CD4-positive, alpha-beta T cell treated with Interleukin-6 at 100 ng/mL for 8 hours (primary cell): ENCODE measurements at places on chromosomes 5 and 9.

- no peak for DNase-seq
These were observed 362.0 kb upstream of the CDH10 start for GRCh38 chr5:25006734-25007133.

DNA sequence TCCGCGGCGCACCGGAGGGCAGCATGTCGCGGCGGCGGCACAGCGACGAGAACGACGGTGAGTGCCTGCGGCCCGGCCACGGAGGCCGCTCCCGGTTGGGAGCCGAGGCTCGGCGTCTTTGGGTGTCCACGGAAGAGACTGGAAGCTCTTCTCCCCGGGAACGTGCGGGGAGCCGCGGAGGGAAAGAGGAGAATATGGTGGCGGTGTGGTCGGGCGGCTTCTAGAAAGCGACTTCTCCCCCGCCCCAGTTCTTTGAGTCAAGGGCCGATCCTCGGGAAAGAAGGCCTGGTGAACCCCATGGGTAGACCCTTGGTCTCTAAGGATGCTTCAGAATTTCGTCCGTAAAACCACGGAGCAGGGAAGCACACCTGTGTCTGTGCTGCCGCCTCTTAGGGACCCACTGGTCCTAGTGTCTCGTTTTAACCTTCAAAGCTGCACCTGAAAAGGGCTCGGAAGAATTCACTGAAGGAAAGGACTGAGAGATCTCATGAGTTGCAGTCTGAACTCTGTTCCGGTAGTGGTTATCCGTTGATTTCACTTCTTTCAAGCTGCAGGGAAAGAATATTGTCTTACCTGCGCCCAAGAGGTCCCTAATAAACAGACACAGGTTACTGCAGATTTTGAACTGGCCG is 354 bp downstream of the NCBP1 start:
- peak; percentile 2 for DNase-seq

GRCh38 chr5:125227333-125228095 is 481.1 kb upstream of the ZNF608 start:
- no peak for DNase-seq

DNA sequence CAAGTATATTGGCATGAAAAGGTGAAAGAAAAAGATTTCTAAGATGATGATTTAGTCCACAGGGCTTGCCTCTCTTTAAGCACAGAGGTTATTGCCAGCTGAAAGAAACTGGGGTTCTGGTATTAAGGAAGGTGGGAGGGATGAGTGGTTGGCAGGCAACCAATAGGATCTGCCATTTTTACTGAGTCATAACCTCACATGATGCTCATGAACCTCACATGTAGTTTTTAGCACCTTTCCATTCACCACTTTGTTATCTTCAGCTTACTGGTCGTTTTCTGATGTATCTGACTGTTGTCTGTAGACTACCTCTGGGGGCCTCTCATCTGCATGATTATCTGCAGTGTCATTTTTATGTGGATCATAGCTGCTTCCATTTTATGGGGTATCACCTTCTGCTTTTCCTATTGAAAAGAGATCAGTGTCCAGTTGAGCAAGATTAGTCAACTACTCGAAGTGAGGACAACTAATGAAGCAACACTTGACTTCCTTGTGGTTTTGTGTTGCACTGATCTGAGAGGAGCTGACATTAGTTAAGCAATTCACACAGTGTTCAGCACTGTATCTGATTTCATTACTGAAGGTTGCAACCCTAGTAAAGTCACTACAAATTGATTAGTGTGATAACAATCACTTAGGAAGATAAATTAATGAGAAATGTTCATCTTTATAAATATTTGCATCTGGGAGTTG is 186.3 kb downstream of the SGCD start:
- no peak for DNase-seq

DNA sequence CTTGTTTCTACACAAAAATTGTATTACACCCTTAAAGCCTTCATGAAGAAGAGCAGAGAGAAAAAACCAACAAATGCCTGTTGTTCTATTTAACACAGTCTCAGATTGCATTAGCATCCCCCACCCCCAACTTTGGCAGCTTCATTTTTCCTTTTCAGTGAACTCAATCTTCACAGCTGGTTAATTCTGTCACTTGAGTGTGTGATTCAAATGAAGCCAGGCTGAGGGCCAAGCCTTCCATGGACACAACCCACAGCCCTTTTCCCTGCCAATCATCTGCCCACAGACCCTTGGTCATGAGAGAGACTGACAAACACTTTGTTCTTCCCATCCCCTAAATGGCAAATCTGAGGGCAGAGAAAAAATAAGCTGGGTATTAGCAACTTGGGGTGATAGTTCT is 217.5 kb upstream of the NMUR2 start:
- DNase-seq: no peak

GRCh38 chr5:1931604-1932231 is 49.0 kb upstream of the IRX4 start:
- no peak for DNase-seq

DNA sequence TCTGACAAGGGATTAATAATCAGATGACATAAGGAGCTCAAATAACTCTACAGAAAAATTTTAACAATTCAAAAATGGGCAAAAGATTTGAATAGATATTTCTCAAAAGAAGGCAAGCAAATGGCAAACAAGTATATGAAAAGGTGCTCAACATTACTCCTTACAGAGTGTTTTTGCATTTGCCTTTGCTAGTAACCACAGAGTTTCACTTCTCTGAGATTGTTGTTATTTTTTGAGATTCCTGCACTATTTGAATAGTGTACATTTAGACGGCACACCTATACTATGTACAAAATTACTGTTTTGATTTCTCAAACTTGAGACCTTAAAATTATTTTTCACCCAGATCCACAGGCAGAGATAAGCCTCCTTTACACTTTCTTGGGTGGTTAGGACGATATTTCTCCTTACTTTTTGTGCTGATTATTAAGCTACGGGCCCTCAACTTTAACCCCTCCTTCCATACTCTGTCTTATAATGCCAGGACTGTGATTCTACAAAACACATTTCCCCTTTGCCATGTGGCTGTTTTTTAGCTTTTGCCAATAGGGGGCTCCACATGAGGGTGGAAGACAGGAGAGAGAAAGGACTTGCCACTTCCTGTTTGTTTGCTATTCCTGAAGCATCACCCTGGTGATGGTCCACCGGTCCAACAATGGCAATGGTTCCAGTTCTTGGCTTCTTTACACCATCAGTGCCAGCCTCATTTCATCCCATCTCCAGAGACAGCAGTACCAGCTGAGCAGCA is 65.0 kb upstream of the DAP start:
- DNase-seq: no peak

- no peak for DNase-seq
These were observed 31.9 kb downstream of the PALM2AKAP2 start for GRCh38 chr9:109811876-109812275.

DNA sequence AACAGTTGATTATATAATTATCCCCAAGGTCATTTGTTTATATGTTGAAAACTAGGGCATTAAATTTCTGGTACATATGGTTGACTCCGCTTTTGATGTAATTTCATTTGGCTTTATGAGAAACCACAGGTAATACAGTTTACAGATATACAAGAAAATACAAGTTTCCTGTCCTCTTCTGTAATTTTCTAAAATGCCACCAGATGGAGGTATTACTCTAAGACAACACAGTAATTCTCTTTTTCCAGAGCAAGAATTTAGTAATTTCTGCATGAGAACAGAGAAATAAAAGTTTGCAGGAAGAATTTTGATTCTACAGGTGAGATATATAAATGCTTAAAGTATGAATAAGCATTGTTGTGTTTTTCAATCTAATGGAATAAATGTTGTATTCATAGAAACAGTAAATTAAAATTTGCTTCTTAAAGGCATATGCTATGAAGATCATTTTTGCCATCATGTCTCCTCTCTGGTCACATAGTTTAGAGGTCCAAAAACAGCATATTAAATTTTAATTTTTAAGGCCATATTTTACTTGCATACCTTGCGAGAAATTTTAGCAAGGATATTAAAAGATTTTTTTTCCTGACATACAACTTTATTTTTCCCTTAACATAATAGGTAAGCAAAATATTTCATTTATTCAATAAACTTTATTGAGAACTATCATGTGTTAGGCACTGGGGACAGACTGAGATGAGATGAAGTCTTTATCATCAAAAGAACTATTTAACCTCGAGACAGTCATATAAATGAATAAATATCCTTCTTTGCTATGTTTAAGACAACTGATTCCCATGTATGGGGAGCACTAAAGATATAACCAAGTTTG is 22.7 kb downstream of the CHD1 start:
- DNase-seq: peak; percentile 53

DNA sequence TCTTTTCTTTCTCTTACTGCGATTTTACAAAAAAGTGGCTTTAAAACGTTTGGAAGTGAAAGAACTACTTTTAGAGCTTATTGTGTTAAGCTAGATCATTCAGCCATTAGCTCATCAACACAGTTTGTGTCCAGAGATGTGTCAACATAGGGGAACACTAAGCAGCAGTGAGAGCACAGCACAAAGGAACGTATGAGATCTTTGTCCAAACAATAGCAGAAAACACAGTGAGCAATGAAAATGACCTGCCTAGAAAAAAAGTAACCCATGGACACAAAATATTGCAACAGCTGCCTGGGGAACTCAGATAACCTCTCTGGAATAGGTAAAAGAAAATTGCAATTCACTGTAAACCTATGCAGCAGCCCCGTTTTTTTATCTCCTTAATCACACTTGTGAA is 372.5 kb downstream of the ARHGEF28 start:
- DNase-seq: no peak

GRCh38 chr9:119902611-119903010 is 533.4 kb upstream of the BRINP1 start:
- DNase-seq: no peak

DNA sequence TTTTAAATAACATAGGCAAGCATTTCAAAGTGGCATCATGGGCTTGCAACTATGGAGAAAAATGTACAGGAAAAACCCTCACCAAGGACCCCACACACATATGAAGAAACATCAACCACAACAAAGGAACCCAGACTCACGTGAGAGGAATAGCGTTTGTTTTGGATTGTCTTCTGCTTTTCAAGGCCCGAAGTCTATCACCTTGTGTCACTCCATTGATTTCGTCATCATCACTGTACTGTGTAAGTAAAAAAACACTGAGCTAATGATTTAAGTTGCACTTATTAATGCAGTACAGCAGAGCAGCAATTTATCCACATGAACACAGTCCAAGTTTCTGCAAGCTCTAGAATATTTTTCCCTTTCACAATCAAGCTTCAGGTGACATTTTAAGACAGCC is 72.4 kb downstream of the HABP4 start:
- no peak for DNase-seq

DNA sequence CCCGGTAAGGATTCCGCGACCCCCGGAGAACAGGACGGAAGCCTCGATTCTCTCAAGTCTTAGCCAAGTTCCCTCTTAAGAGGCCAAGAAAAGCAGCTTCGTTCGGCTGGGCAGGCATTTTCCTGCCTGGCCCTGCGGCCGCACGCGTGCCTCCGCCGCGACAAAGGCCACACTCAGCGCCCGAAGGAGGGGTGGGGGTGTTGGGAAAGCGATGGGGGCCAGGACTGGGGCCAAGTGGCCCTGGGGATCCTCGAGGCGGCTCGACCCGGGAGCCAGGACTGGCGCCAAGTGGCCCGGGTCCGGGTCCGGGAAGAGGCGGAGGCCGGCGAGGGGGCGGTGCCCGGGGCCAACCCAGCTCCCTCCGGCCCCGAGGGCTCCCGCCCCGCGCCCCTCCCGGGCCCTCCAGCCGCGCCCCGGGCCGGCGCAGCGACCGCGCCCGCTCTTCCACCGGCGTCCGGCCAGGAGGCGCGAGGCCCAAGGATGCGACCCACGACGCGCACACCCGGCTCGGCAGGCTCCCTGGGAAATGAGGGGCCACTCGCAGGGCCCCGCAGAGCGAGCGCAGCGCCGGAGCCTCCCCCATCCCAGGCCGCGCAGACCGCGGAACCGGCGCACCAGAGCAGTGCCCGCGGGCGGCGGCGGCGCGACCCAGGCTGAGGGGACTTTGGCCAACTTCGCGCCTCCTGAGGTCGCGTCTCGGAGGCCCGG is 756 bp downstream of the VAV2 start:
- no peak for DNase-seq

DNA sequence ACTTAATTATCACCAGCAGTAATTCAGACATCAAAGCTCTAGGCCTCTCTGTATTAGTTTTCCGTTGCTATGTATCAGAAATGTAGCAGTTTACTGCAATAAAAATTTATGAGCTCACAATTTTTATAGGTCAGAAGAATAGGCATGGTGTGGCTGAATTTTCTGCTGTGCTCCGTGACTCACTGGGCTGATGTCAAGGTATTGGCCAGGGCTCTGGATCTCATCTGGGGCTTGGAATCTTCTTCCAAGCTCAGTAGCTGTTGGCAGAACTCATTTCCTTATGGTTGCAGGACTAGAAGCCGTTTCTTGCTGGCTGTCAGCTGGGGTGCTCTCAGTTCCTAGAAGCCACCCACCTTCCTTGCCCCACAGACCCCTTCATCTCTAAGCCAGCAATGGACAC is 66.3 kb downstream of the PSAT1 start:
- DNase-seq: no peak

DNA sequence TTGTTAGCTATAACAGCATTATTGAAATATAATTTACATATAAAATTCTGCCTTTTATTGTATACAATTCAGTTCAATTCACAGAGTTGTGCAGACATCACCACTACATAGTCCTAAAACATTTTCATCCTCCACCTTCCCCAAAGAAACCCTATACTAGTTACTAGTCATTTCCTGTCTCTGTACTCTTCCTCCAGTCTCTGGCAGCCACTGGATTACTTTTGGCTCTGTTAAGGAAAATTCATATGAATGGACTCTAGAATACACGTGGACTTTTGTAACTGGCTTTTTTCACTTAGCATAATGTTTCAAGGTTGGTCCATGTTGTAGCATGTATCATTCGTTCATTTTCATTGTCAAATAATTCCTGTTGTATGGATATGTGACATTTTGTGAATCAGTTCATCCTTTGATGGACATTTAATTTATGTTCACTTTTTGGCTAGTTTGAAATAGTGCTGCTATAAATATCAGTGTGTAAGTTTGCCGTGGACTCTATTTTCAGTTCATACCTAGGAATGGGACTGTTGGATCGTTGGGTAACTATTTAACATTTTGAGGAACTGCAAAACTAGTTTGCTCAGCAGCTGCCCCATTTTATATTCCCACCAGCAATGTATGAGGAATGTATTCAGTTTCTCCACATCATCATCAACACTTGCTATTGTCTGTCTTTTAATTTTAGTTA is 9.7 kb downstream of the ICE1 start:
- DNase-seq: no peak
